Gastrocnemius medialis (tissue), 4 donors: ENCODE measurements at places on chromosomes 5 and 9.

DNA sequence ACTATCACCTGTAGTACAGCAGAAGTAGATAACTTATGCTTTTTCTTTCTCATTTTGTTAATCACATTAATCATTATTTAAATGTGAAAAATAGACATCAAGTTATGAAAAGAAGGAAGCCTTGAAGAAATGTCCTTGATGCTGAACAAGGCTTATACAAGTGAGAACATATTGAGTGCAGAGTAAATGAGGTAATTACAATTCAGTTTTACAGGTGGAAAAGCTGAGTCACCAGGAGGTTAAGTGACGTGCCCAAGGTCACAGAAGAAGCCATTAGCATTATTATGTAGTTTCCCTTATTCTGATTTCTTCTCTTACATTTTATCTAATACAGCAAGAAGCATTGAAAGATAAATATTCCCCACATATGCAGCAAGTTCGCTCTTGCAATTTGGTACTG lies 998.5 kb upstream of the CDH6 start:
- DNase-seq = no peak

- DNase-seq = no peak
These were observed 3.4 kb upstream of the CCDC187 start for GRCh38 chr9:136307215-136307750.

DNA sequence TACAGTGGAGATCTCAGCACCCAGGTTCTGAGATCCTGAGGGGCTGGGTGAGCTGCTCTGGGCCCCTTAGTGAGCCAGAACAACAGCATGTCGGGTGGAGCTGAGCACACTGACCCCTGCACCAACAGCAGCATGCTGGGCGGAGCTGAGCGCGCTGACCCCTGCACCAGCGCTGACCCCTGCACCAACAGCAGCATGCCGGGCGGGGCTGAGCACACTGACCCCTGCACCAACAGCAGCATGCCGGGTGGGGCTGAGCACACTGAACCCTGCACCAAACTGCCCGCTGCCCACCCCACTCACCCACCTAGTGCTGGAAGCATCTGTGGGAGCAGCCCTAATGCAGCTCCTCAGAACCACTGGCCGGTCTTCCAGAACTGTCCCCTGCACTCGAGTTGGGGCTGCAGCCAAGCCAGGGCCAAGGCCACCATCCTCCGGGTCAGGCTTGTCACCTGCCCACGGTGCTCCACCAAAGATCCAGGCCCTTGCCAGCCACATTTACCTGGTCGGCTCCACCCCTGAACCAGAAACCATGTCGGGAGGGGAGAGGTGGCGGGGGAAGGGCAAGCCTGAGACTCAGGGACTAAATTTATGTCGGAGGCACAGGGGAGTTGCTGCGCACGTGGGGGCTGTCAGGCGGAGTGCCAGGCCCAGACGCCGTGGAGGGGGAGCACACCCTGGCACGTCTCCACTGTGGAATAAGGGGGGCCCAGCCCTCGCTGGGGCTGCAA lies 80.3 kb downstream of the ADAMTS2 start:
- no peak for DNase-seq

GRCh38 chr9:34380034-34380510 lies 3.4 kb upstream of the MYORG start:
- no peak for DNase-seq

GRCh38 chr5:1009359-1010180 lies 968 bp downstream of the NKD2 start:
- DNase-seq = peak; percentile 5

- DNase-seq = no peak
These were observed 524 bp downstream of the FUBP3 start for GRCh38 chr9:130579738-130580463.

DNA sequence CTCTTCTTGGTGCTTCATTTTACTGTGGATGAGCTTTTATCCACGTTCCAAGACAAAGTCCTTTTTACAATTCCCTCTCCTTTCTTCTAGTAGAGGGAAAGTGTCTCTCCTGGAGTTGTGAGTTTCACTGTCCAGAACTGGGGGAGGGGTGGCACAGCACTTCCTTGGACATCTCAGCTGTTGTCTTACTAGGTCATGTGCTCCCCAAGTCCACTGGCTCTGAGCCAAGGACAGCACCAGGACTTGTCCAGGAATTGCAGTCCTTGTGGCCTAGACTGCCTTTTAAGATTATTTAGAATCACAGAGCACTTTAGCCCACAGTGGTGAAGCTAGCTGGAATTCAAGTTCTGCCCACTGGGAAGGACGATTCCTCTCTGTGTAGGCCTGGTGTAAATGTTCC lies 700.2 kb upstream of the PTPRD start:
- DNase-seq = no peak

DNA sequence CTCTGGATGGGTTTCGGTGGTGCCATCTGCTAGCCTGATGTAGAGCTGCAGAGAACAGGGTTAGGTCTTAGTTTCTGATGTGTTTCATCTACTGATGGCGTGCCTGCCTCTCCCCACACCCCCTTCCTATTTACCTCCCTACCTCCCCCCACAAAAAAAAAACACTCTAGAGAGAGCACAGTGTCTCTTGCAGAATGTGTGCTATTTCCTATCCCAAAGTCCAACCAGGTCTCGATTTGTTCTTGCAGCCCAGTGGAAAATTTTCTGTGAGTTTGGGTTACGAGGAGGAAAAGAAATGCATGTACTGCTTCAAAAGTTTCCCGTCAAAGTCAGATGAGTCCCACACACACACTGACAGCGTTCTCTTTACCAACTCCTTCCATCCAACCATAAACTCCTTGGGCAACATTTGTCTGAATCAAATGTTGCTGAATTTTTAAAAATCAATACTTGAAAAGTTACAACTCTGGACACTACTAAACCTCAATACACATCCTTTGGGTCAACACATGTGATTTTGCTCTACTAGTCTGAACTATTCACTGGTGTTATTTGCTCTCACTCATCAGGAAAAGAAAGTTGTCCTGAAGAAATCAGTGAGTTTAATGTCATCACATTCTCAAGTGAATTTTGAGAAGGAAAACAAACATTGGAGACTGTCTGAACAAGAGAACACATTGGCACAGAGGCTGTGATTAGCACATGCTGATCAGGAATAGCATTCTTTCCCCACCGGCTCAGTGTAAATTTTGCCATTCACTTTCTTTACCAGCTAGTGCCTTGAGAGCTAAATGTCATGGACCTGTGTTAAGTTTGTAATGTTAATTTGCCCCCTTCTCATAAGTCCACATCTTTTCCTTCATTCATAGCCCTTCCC lies 84.1 kb downstream of the MAMDC2 start:
- no peak for DNase-seq

GRCh38 chr5:93100976-93101375 lies 480.0 kb downstream of the NR2F1-AS1 start:
- DNase-seq = no peak

DNA sequence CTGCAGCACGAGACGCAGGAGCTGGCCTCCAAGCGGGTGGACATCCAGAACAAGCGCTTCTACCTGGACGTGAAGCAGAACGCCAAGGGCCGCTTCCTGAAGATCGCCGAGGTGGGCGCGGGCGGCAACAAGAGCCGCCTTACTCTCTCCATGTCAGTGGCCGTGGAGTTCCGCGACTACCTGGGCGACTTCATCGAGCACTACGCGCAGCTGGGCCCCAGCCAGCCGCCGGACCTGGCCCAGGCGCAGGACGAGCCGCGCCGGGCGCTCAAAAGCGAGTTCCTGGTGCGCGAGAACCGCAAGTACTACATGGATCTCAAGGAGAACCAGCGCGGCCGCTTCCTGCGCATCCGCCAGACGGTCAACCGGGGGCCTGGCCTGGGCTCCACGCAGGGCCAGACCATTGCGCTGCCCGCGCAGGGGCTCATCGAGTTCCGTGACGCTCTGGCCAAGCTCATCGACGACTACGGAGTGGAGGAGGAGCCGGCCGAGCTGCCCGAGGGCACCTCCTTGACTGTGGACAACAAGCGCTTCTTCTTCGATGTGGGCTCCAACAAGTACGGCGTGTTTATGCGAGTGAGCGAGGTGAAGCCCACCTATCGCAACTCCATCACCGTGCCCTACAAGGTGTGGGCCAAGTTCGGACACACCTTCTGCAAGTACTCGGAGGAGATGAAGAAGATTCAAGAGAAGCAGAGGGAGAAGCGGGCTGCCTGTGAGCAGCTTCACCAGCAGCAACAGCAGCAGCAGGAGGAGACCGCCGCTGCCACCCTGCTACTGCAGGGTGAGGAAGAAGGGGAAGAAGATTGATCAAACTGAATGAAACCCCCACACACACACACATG lies 654 bp downstream of the PURA start:
- peak; percentile 66 for DNase-seq

- no peak for DNase-seq
These were observed 127.0 kb downstream of the ADAMTS12 start for GRCh38 chr5:33764786-33765185.

DNA sequence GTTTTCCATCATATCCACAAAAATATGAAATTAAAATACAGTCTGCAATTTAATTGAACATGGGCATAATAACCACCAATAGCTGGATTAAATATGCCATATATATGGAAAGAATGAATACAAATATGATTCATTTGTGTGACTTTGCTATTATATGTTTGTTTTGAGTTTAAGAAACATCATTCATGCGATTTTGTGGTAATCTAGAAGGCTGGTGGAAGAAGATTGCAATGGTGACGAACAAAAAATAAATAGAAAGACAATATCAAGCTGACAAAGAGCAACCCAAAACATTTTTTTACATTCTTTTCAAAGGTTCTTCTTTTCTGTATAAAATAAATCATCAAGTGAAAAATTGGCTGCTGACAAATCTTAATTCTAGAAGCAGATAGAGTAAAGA lies 610.0 kb downstream of the MAT2B start:
- DNase-seq = no peak

DNA sequence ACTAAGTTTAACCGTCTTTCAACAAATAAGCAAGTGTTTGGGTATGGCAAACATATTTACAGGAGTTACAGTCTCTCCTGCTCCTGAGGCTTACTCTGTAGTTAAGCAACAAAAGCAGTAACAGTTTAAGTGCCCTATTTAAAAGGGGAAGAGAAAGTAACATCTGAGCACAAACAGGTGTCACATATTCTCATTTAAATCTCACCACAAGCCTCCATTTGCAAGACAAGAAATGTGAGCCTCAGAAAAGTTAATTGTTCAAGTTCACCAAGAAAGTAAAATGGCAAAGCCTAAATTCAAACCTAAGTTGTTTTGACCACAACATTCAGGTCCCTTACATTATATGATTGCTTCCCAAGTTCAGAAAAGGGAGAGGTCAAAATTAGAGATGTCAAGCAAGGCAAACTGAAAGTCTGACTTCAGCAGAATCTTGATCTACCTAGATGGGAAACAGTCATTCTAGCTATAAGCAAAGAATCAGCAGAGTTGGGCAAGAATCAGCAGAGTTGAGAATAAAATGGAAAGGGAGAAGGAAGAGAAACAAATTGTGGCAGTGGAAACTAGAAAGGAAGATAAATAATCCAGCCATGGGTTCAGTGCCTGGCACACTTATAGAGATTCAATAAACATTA lies 93.4 kb downstream of the STRBP start:
- no peak for DNase-seq

GRCh38 chr5:61525512-61526206 lies 193.6 kb downstream of the ZSWIM6 start:
- DNase-seq = no peak

- no peak for DNase-seq
These were observed 16.0 kb downstream of the HSD17B4 start for GRCh38 chr5:119468286-119468685.

DNA sequence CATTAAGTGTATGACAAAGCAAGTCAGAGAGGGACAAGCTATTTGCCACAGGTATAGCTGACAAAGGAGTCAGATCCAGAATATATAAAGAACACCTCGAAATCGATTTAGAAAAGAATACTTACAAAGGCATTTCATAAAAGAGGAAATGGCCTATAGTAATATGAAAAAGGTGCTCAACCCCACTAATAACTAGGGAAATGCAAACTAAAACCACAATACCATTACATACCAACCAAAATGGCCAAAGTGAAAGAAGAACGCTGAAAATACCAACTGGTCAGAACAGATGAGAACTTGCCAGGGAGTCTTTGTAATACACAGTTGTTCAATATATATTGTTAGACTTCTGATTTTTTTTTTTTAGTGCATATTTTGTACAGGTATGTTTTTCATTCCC lies 152.9 kb downstream of the CDC42SE2 start:
- no peak for DNase-seq

GRCh38 chr5:96326902-96327301 lies 106.1 kb downstream of the PCSK1 start:
- no peak for DNase-seq

DNA sequence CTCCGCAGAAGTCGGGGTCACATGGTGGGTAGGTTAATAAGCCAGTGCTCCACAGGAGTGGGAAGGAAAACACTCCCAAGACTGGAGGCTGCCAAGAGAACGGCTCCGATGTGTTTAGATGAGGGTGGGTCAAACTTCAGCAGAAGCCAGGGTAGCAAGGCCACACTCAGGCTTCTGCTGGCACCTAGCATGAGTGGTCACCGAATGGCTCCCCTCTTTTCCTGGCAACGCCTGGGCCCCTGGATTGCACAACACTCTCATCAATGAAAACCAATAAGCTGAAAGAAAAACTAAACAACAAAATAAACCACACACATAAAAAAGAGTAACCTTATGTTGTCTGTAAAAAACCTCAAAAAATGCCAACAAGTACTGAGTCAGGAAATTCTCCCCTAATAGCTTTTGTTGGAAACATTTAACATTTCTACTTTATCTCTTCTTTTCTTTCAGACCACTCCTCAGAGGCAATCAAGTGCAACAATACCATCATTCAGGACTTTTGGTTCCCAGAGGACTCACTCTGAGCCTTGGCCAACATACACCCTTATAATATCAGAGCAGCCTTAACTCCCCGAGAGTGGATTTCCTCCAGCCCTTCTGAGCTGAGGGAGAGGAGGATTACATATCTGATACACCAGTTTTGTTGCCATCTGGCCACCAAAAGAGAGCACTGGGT lies 279.9 kb downstream of the ENC1 start:
- no peak for DNase-seq

- DNase-seq = no peak
These were observed 94.2 kb downstream of the PPIC start for GRCh38 chr5:122942164-122942914.

GRCh38 chr9:91817493-91818224 lies 132.4 kb downstream of the ROR2 start:
- no peak for DNase-seq

GRCh38 chr9:84940294-84940693 lies 270.8 kb downstream of the NTRK2 start:
- DNase-seq = no peak

DNA sequence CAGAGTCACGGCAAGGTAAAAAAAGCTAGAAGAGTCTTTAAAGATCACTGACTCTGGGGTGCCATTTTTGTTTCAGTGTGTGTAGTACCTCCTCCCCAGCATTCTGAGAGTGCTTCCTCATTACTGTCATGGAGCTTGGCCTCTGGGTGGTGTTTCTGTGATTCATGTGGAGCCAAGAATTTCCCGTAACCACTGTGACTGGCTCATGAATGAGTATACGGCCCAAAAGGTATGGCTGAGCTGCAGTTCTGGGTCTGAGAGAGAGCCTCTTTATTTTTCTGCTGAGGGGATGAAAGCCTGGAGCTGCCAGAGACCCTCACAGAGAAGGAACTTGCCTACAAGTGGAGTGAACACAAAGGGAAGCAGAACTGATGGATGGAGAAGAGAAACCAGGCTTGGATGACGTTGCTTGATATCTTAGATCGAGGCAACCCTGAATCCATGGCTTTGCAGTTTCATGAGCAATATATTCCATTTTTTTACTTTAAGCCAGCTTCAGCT lies 85.6 kb downstream of the PTTG1 start:
- DNase-seq = no peak
